ENCODE measurements at places on chromosomes 2 and 18. TPM values are rescaled to one million over a fixed set of nuclear protein-coding genes. Genes with fewer than 3 reads are reported as not detected.

- H3K27ac ChIP-seq, result no peak overlapping the region
- no peaks in the 10 kb centered on the region for H3K4me1 ChIP-seq
- DNase-seq, result no peak
- no peak overlapping the region for H3K4me3 ChIP-seq
- H3K36me3 ChIP-seq, result no peaks in the 10 kb centered on the region
Observed at GRCh38 chr2:145874466-145874865, 1354.5 kb upstream of the ZEB2 start.

- H3K36me3 ChIP-seq, result peaks cover 16% of the 10 kb centered on the region
- H3K27me3 ChIP-seq, result no peaks in the 10 kb centered on the region
- peak overlapping the region; percentile 79 for H3K4me3 ChIP-seq
- peak overlapping the region; percentile 86 for H3K27ac ChIP-seq
Observed at GRCh38 chr2:20444101-20444992, 2.5 kb upstream of the RHOB start.

DNA sequence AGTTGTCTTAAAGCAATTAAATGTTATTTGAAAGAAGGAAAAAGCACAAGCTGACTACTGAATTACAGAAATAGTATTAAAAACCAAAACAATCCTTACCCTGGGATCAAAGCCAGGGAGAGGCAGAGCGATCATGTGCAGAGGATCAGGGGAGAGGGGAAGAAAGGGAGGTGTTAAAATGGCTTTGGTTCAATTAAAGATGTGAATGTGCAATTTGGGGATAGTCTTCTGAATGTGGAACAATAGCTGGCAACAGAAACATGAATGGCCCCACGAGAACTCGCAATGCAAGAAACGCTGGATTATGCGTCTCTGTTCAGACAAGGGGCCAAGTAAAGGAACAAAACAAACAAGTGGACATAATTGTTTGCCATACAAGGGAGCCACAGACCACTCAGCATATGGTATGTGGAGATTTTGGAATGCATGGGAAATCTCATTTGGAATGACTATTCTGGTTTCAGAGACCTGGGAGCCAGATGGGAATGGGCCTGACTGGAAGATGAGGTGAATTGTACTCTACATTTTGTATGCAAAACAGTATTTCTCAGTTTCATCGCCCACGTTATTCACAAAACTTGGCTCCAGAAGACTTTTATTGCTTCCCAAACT, 155.4 kb downstream of the SLC4A3 start:
- H3K4me3 ChIP-seq, result no peak overlapping the region
- H3K4me1 ChIP-seq, result no peaks in the 10 kb centered on the region
- no peak overlapping the region for H3K27ac ChIP-seq
- peaks cover 5% of the 10 kb centered on the region for H3K27me3 ChIP-seq

ARHGAP15 gene
- total RNA-seq, result 6.0 TPM

RHBDD1 gene
- 41.8 TPM for total RNA-seq

AGFG1 gene
- 53.8 TPM for total RNA-seq
